ENCODE measurements at places on chromosomes 12 and 14.

GRCh38 chr14:22380571-22381407 lies 208.2 kb downstream of the DAD1 start:
- peak; percentile 61 for DNase-seq

DNA sequence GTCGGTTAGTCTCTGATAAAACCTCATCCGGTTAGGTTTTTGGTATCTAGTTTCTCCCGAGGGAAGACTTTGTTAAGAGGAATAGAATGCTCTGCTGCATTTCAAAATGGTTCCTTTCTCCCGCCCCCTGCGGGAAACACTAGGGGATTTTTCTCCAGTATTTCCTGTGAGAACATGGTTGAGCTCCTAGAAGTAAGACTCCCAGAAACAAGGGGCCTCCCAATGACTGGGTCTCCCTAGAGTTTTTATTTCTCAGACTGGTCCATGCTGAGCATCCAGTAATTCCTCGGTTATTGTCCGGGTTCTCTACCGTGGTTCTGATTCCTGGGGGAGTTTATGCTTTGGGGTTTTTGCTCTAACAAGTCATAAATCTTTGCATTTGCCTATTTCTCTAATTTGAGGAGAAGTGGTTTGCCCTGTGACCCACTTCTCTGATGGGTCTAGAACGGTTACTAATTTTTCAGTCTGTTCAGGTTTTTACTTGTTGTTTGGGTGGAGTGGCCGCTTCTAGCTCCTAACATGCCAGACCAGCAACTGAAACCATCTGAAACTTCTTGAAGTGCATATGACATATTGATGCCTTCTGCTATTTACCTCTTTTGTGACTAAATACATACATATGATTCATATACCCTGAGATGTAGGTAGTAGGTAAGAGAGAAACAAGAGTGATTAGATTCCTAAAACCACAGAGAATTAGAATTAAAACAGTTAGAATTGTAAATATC lies 25.1 kb downstream of the TESPA1 start:
- peak; percentile 5 for DNase-seq

GRCh38 chr12:66047411-66048021 lies 83.0 kb downstream of the LLPH start:
- DNase-seq = peak; percentile 81

DNA sequence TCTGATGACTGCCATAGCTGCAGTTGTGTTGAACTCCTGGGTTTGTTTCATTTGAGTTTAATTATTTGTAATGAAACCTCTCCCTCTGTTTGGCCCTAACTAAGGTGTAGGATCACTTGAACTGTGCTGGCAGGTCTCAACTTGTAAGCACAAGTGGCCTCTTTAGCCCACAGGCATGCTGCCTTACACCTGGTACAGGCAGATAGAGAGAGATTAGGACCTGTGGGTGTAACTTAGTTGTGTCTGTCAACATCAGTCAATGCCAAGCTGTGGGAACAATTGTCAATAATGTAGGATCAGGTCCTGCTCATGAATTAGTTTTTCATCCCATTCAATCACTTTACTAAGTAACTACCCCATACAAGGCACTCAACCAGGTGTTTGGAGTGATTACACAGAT lies 263.0 kb upstream of the G2E3 start:
- DNase-seq = no peak

DNA sequence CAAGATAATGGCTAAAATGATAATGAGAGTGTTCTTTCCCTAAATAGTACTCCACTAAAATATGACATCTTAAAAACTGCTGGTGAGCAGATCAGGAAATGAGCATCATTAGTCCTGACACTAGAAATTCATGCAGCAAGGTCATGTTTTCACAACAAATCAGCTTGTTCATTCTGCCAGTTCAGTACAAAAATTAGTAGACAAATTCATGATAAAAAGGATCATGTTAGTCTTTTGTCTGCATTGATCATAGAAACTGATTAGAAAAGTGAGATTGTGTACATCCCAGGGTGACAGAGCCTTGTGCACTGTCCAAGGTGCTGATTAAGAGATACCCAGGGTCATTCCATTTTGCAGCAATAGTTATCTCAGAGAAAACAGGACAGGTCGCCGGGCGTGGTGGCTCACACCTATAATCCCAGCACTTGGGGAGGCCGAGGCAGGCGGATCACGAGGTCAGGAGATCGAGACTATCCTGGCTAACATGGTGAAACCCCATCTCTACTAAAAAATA lies 163.6 kb downstream of the RIMBP2 start:
- DNase-seq = no peak

- DNase-seq = peak; percentile 3
Observed at GRCh38 chr12:112236386-112236785, 111.0 kb downstream of the TRAFD1 start.

DNA sequence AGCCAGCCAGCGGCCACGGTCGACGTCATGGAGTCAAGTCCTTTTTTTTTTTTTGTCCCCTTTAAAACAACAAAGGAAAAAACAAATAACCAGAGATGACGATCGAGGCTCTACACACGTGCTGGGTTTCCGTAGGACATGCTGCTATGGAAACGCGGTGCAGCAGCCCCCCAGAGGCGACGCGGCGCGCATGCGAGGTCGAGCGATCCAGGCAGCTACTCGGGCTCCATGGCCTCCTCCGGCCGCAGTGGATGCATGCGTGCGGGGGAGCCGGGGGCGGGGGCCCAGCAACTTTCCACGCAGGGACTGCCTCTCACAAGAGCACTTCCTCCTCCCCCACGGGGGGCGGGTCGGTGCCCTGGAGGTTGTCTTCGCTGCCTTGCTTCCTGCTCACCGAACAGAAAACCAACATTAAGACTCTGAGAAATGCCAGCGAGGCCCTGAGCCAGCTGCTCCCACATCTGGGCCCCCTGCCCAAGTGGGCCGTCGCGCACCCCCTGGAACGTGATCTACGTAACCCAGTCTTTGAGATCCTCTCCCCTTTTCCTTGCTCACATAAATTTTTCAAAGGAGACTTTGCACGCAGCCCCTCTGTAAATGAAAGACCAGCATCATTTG lies 30.7 kb downstream of the P2RX4 start:
- peak; percentile 32 for DNase-seq

- peak; percentile 12 for DNase-seq
Observed at GRCh38 chr14:53927171-53927570, 29.5 kb downstream of the BMP4 start.

DNA sequence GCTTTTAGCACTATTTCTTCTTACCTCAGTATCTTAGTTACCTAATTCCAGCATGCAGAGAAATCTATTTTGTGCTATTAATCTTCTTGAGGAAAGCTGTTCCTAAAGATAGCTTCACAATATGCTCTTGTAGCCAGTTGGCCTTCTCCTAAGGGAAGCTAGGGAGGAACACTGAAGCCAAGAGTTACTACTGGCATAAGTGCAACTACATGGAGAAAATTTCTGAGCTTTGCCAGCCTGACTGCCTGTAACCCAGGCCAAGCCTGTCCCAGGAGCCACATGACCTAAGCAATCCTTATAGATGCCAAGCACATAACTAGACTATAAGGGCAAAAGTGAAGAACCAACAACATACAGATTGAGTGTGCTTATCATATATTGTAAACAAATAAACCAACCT lies 890.2 kb downstream of the FLRT2 start:
- DNase-seq = no peak

GRCh38 chr12:89208661-89209096 lies 143.6 kb downstream of the DUSP6 start:
- DNase-seq = peak; percentile 28

DNA sequence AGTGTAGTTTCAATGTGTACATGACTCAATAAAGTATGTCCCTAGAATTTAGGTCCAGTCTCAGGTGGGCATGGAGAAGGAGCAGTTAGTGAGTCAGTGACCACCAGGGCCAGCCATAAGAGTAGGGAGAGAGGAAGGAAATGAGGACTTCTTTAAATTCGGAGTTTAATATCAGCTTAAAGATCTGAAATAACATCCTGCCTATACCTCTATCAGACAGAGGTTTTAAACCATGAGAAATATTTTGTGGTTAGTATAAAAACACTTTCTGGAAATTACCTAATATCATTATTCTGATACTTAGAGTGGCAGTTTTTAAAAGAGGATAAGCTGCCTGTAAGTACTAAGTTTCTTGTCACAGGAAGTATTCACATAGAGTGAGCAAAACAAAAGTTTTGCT lies 61.7 kb upstream of the ST8SIA1 start:
- DNase-seq = no peak

DNA sequence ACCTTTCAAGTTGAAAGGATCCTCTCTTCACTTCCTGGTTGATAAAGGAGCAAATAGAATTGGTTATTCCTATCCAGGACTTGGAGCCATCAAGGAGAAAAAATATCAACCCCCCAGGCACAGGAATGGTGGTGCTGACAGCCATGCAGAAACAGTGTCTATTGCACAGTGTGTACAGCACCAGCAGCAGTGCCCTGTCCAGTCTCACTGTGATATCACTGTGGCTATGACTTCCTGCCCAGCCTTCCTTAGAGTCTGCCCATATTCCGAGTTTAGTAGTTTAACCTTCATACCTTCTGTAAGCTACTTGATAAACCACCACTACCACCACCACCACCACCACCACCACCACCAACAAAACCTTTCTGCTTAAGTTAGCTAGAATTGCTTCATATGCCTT lies 45.1 kb upstream of the FERMT2 start:
- no peak for DNase-seq

DNA sequence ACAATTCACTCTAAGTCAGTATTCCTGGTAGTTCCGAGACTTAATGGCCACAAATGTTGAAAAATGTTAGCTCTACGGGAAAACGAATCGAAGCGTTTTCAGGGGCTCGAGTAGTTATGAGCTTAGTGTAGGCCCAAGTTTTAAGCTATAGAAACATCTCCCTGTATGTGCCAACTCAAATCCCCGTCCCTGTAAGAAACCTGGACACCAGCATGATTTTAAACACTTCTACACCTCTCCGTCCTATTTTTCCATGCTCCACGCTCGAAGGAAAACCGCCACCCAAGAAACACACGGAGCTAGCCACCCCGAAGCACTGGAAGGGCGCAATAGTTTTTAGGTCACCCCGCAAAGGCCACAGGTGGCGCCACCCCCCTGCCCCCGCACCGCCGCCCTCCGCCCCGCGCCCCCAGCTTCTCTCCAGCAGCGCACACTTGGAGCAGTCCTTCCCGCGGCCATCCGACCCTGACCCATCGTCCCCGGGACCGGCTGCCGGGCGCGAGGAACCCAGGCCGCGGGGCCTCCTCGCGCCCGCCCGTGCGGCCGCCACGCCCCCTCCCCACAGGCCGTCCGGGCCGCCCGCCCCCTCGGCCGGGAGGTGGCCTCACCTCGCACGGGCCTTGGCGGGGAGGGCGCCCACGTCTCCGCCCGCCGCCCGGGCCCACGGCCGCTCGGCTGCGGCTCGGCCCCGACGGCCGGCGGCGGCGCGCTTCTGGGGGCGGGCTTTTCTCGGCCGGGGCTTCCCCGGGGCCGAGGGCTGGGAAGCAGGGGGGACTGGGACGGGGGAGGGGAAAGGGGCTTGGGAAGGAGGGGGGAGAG lies 522 bp downstream of the R3HDM2 start:
- DNase-seq = peak; percentile 26

DNA sequence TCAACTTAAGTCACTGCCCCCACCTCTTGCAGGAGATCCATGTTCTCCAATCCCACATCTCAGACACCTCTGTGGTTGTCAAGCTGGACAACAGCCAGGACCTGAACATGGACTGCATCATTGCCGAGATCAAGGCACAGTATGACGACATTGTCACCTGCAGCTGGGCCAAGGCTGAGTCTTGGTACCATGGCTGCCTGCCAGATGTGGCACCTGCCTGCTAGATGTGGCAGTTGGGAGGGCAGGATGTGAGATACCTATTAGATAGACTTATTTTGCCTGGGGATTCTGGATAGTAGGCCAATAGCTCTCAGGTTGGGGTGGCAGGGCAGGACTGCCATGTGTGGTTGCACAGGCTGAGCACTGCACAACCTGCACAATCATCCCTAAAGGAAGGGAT lies 7.9 kb upstream of the KRT86 start:
- no peak for DNase-seq

DNA sequence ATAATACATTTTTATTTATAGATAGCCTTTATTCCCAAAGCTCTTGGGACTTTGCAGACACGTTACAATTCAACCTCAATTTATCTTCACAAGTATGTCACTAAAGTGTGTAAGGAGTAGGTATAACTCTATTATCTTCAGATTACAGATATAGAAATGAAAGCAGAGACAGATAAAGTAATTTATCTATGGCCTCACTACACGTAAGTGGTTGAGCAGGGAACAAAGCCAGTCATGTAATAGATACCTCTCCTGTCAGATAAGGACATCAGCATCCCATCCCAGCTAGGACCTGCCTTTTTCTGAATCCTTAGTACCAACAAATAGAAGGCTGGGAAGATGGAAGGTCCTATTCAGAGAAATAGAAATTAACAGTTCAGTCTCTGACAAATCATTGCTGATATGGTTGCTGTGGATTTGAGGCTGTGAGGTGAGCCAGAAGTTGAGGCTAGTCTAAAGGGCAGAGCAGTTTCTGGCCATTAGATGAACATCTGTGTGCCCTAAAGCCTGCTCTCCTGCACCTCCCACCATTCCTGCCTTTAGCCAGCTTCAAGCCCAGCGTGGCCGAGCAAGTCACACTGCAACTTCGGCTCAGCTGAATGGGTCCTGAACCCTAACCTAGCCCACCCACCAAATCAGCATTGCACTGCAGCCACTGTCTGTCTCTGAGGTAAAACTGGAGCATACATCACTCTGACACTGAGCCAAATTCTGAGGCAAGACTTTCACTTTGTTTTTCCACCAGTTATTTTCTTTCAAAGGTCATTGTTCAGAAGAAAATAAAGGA lies 71.1 kb upstream of the PLEKHA5 start:
- peak; percentile 34 for DNase-seq

DNA sequence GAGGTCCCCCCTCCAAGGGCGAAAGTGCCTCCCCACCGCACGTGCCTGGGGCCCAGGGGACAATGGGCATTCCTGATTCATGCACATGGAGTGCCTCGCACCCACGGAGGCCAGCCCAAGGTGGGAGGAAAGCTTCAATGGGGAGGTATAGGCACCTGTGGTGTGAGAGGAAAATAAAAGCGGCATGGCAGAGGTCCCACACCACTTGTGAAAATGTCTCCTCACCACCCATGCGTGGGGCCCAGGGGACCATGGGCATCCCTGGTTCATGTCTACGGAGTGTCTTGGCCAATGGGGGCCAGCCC lies 384.7 kb downstream of the ALG10 start:
- DNase-seq = no peak

DNA sequence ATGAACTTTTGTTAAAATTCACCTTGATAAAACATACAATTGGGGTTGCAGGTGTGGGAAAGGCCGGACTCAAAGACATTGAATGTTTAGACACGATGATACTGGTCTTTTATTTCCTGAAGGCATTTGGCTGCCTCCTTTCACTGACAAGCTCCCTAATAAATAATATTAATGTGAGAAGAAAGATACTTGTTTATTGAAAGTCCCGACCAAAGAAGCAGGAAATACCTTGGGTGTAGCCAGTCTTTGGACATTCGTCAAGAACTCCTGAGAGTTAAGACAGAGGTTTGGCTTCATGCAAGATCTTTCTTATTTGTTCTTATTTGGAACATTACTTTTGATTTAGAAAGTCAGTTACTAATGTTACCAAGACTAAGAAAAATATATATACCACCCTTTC lies 1133.8 kb upstream of the SEL1L start:
- DNase-seq = peak; percentile 17

GRCh38 chr12:6839482-6840201 lies 1.1 kb upstream of the GNB3 start:
- no peak for DNase-seq

GRCh38 chr12:123199936-123200335 lies 33.0 kb downstream of the MPHOSPH9 start:
- DNase-seq = no peak
